ENCODE measurements at places on chromosomes 11 and 22.
A peak's percentile ranks its signal among the peaks of the same experiment; 100 is the strongest.

DNA sequence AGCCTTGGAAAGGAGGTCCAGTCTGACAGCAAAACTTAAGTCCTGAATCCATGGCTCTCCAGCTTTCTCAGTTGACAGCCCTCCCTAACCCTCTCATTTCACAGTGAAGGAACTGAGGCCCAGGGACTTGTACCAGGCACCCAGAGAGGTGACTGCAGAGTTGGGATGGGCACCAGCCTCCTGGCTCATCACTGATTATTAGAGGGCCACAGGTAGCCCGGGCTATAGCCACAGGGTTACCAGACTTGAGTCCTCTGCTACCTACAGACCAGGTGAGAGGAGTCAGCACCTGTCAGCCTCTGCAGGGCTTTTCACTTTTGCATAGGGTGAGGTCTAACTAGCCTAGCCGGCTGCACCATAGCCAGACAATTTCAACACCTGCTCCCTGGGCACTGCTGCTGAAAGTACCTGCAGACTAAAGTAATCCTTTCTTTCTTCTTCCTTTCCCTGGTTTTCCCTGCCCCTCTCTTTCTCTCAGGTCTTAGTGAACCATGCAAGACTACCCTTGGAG lies 37.6 kb downstream of the SYT13 start:
- DNase-seq, result no peak

DNA sequence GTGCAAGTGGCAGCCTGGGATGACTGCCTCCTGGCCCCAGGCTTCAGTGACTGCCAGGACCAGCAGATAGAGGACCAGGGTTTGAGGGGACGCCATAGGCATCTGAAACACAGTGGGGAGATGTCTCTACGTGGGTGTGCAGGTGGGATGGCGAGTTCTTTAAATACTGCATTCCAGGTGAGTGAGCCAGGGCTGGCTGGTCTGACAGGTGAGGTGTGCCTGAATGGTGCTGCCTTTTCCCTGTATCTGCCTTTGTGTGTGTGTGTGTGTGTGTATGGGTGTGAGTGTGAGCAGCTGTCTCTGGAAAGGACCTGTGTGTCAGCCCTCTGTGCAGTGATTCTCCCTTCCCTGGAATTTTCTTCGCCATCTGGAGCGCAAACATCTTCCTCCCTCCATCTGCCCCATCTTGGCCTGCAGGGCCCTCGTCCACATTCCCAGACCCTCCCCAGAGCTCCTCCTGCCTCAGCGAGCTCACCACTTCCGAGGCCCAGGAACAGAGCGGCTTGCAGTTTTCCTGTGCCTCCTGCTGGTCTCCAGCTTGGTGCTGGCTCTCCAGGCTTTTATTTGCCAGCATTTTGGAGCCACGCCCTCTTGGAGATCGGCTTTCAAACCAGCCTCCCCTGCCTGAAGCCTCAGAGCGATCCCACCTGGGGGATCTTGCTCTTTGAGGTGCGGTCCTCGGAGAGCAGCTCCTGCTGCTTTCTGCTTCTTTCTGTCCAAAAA lies at the start of gene GPHA2:
Gene GPHA2, minus strand, starts transcription at position 535 of the 723 bp plus-strand sequence. Its CDS starts 433 bp downstream, at position 102.
- no peak for DNase-seq

GRCh38 chr11:4495487-4495886 lies 13.0 kb downstream of the OR52K1 start:
- no peak for DNase-seq

- DNase-seq, result no peak
These were observed 9.8 kb downstream of the SCN4B start for GRCh38 chr11:118142809-118143208.

GRCh38 chr22:29509815-29510214 lies 29.8 kb downstream of the NEFH start:
- DNase-seq, result no peak

DNA sequence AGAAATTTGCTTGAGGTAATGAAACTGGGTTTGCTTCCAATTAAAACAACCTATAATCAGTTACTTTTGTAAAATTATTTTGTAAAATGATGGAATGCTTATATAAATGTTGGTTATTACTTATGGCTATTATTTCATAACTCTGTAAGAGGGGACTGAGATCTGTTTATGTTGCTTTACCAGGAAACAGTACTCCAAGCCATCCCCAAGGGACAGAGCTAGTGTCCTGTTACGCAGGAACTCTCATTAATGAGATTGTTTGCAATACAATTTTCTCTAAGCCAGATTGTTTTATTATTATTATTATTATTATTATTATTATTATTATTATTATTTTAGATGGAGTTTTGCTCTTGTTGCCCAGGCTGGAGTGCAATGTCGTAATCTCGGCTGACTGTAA lies 2.3 kb upstream of the NOX4 start:
- DNase-seq, result no peak

DNA sequence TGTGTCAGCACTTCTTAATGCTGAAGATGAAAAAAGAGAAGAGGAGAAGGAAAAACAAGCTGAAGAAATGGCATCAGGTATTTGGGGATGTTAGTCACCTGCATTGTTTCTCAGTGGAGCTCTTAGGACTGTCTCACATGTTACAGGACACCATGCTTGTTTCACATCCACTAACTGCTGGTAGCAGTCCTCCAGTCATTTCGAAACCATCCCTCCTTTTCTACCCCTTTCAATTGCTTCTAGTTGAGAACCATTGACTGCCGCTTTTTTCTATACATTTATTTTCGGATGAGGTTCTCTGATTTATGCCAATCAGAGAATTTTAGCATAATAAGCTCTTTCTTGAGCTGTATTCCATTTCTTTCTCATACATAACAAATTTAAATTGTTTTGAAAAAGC lies 21.5 kb downstream of the BIRC2 start:
- DNase-seq, result no peak

DNA sequence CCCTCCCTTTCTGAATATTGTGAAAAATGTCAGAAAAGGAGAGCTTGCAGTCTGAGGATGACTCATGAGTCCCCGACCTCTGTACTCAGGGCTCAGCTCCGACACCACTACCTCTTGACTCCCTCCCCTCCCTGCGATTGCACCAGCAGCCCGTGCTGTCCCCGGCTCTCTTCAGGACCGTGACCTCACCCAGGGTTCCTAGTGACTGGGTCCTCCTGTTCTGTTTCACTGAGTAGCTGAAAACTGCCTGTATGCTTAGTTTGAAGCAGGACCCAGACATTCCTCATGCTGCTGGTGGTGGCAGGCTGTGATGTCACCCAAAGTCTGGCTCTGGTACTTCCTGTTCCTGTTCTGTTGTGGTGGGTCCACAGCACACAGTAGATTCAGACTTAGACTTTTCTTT lies 11.7 kb downstream of the PHRF1 start:
- DNase-seq, result peak; percentile 42

DNA sequence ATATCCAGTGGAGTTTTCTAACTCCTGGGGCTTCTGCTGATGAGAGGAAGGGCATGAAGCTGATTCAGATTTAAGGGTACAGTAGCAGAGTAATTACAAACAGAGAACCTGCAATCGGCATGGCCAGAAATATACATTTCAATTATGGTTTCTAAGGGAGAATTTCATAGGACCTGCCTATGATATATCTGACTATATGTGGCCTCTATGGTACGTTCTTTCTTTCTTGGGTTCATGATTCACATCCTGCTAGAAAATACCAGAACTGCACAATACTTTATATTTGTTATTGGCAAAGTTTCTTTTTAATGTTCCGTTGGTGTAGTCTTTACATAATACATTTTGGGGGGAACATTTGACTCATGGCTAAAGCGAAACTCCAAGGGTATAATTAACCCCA lies 63.1 kb upstream of the TTC12 start:
- DNase-seq, result no peak

DNA sequence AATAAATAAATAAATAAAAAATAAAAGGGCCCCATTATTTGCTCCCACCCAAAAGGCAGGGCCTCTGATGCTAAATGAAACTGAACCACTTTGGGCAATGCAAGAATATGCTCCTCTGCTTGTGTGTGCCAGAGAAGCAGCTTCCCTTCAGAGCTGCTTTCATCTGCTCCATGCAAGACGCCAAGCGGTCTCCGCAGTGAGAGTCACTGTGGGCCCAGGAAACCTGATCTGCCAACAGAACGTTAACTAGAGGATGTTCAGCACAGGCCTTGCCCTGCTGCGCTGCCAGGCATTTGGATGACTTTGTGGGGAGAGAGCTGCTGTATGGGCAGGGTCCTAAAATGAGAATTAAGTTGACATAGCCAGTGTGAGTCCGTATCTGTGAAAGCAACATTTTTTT lies 43.7 kb upstream of the APOA1 start:
- DNase-seq, result no peak

- DNase-seq, result no peak
These were observed 360.2 kb downstream of the KCNA4 start for GRCh38 chr11:29656597-29656996.

DNA sequence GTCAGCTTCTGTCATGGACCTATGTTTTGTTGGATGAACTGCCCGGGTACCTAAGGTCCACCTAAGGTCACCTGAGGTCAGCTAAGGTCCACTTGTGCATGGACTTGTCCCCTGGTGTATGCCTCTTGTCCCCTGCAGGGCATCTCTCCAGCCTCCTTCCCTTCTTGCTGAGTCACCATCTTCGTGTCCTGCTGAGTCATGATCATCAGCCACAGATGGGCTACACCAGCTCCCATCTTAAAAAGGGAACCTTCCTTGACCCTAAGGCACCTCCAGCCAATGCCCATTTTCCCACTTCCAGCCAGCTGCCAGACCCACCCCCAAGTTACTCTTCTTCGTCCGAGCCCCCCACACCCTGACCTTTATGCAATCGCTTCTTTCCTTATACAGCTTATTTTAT lies 544.9 kb downstream of the TBC1D22A start:
- DNase-seq, result no peak

DNA sequence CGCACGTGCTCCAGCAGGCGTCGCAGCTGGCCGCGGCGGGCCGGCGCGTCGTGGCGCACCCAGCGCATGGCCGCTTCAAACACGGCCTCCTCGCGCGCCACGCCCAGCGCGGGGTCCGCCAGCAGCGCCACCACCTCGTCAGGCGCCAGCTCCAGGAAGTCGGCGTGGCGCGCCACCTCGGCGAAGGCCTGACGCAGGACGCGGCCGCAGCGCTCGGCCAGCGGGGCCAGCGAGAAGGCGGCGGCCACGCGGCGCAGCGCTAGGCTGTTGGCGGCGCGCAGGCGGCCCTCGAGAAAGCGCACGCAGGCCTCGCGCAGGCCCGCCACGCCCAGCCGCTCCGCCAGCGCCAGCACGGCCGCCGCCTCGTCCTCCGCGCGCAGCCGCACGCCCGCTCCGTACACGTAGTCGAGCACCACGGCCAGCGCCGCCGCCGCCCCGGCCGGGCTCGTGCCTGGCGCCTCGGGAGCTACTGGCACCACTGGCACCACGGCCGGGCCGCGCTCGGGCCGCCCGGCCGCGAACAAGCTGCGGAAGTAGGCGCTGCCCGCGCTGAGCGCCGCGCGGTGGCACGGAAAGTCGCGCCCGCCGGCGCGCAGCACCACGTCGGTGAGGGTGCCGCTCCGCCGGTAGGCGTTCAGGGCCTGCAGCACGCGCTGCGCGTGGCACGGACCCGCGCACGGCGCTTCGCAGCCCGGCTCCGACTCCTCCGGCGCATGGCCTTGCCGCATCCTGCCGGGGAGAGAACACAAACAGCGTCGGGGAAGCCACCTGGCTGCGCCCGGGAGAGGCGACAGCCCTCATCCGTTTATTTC lies 2.9 kb downstream of the KLHL35 start:
- DNase-seq, result no peak

DNA sequence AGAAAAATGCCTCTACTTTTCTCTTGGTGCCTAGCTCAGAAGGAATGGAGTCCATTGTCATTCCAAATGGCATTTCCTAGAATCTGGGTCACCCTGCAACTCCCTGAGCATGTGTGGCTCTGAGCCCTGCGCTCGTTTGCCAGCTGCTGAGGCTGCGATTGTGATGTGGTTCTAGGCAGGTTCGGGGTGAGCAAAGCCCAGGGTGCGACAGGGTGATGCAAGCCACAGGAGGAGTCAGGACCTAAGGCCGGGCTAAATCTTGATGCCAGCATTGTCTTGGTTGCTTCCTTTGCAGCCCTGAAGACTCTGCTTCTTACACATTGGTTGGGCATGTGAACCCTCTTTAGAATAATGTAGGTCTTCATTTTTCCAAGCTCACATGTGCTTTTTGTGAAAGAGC lies 131.0 kb downstream of the MORC2 start:
- DNase-seq, result no peak

GRCh38 chr11:58485961-58486360 lies 21.9 kb downstream of the OR5B21 start:
- no peak for DNase-seq

- DNase-seq, result no peak
These were observed at the start of gene SLC6A5 for GRCh38 chr11:20599221-20600019. Gene SLC6A5, plus strand, starts transcription at chr11:20599608. Its CDS starts 65 bp downstream, at chr11:20599673.

GRCh38 chr11:116731097-116731761 lies 41.6 kb downstream of the BUD13 start:
- DNase-seq, result no peak

- no peak for DNase-seq
These were observed 123.2 kb downstream of the GRIK4 start for GRCh38 chr11:120634706-120635105.

GRCh38 chr11:15690320-15690719 lies 575.6 kb downstream of the INSC start:
- DNase-seq, result no peak

DNA sequence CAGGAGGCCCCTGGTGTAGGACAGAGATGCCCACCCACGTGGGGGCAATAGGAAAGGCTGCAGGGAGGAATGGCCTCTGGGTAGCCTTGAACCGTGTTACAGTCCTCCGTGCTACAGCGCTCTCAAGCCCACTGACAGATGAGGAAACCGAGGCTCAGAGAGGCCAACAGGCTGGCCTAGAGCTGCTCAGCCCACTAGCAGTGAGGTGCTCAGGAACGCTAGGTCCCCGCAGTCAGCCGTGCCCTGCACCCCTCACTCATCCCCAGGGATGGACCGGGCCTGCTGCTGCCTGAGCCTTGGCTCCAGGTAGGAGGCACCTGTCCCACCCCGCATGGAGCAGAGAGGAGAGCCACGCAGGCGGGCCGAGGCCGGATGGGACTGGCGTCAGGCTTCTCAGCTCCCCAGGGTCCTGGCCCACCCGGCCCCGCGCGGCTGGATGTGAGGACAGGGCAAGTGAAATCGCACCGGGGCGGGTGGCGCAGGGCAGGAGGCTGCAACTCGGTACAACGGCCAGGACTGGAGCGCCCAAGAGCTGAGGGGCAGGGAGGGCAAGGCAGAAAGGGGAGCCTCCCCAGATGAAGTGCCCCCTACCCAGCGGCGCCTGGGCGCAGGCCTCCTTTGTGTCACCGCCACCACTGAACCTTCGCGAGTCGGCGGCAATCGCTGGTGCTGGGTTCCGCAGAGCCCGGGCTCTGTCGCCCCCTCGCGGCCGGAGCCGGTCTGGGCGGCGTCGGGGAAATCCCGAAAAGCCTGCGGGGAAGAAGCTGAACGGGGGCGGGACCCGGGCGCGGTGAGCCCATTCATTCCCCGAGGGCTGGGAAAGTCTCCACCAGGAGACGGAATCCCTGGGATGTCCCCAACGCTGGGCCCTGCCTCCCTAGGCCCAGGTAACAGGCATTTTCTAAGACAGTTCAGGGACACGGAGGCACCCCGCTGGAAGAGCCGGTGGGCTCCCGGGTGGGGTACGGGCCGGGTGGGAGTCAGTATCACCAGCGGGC lies 8.4 kb upstream of the SLC2A11 start:
- DNase-seq, result peak; percentile 89

Data from activated CD8-positive, alpha-beta memory T cell treated with anti-CD3 and anti-CD28 coated beads for 48 hours (primary cell).